Karpas-422 (cell line): ENCODE measurements at places on chromosomes 12 and 14.

- no peak for DNase-seq
Measured at GRCh38 chr12:50732591-50732990, 31.3 kb upstream of the ATF1 start.

DNA sequence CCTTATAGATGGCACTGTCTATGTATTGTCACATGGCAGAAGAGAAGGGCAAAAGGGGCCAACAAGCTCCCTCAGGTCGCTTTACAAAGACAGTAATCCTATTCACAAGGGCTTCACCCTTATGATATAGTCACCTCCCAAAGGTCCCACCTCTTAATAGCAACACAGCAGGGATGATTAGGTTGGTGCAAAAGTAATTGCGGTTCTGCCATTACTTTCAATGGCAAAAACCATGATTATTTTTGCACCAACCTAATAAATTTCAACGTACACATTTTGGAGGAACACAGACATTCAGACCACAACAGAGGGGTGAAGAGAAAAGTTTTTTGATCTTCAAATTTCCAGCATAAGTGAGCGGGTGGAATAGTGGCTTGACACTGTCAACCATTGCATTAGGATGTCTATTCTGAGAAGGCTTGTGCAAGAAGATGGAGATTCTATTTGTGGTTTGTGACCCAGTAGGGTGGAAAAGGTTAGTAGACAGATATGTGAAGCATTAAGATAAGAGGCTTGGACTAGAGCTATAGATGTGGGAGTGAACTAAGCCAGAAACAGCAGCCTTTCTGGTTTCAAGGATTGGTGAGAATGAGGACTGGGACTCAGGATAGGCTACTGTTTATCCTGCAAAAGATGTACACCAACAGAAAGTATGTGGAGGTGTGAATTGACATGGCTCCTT lies 75.5 kb upstream of the CPSF6 start:
- no peak for DNase-seq

- no peak for DNase-seq
Measured at GRCh38 chr14:55434805-55435174, 5.6 kb downstream of the TBPL2 start.

DNA sequence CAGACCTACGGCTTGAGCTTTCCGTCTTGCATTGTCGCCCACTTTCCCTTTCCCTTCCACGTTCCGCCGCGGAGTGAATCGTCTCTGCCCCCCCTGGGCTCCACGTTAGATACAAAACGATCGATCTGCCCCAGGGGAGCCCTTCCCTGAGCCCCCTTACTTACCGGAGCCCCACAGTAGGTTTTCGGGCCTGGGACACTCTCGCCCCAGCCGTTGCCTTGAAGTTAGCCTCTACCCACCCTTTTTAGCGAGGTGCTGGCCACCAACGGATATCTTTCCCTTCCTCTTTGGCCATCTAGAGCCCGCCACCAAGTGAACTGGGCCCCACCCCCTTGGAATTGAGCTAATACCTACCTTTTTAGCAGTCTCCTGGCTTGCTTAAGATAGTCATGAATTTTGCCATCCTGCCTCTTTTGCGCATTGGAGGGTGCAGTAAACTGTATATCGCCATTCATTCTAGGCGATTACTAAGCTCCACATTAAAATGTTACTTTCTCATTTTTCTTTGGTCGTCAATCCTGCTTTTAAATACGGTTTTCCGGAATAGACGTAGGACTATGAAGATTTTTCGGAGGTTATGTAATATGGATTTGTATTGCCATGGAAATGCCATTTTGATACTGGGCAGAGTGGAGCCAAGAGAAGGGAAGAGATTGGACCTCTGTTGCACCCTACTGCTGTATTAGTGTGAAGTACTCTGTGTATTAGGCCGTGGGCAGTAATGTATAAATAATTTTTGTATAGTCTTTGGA lies 764 bp downstream of the RBM25 start:
- peak; percentile 72 for DNase-seq

GRCh38 chr12:11881835-11882234 lies 188.9 kb upstream of the BCL2L14 start:
- DNase-seq = no peak

DNA sequence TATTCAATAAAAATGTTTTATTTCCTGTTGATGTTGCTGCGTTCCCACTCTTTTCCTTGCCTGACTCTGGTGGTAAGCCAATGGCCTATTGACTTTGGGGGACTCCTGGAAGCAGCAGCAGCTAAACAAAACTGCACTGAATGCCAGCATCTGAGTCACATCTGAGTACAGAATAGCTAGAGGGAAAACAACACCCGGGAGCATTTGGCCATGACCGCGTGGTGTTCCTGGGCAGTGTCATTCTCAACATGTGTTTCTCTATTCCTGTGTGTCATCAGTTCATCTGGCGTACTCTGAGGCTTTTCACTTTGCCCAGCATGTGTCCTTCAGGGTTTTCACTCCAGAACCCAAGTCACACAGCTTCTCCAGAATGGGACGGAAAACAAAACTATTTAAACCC lies 238.8 kb downstream of the PAWR start:
- DNase-seq = no peak

DNA sequence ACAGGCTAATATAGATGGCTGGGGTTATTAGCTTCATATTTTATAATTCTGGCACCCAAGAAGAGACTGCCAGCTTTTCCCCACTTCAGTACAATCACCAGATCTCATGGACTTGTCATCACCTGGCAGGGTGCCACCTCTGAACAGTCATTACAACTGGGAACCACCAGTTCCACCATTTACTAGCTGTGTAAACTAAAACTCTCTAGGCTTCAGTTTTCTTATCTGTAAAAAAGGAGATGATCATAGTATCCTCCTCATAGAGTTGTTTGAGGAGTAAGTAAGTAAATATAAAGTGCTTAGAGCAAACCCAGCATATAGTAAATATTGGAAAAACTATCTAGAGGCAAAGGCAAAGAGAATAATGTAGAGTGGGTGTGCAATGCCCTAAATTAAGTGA lies 19.3 kb downstream of the CPNE8 start:
- DNase-seq = no peak

DNA sequence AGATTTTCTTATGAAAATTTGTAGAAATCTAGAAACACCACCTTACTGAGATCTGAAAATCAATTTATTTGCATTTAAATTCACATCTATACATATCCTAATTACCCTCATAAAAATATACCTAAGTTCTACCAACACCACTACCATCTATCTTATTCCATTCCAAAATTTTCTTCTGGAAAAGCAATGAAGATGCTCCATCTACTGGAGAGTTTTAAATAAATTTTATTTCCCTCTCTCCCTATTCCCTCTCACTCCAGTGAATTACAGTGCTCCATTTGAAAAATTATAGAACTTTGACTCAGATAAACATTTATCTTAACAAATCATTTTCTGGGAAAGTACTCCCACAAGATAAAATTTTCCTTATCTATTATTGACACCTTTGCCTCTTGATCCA lies 2.3 kb upstream of the C14orf39 start:
- no peak for DNase-seq

DNA sequence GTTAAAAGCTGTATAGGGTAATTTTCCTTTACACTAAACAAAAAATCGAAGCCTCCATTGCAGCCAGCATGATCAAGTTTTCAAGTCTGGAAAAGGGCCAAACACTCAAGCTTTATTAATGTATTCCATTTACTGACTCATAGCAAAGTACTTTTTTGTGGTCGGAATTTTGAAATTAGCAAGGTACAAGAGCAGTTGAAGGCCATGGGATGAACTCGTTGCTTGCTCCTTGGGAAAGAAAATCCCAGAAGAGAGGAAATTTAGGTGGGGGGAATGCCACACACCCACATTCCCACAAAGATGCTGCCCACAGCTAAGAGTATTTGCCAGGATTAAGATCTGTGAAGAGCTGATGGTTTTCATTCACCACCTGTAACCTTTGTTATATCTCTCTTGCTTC lies 333.7 kb downstream of the EGLN3 start:
- no peak for DNase-seq

GRCh38 chr12:28032811-28033537 lies 60.4 kb upstream of the PTHLH start:
- no peak for DNase-seq

GRCh38 chr12:2794736-2795289 lies at the start of gene FKBP4:
Gene FKBP4 (plus strand): TSS chr12:2794970. CDS start chr12:2795140, 170 bp downstream.
- peak; percentile 96 for DNase-seq

DNA sequence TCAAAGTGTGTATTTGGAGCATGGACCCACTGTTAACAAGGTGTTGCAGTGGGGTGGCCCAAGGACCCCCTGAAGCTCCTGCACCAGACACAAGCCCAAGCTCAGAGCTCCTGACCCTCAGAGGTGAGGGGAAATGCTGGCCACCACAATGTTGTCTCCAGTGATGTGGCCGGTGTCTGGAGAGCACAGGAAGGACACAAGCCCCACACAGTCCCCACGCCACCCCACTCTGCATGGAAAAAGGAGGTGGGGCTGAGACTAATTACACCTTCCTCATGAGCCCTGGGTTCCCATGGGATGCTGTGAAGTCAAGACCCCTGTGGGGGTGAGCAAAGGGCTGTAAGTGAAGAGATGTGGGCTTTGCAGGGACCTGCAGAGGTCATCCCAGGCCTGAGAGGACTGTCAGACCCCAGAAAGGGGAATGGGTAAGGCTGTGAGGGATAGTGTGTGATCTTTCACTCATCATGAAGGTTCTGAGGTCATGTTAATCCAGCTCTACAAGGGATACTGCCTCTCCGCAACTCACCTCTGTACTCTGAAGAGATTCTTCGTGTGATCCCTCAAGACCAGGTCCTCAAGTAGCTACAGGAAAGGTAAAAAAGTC lies 136.3 kb upstream of the DHRS4 start:
- DNase-seq = no peak

- no peak for DNase-seq
Measured at GRCh38 chr12:70994217-70994788, 73.8 kb upstream of the PTPRR start.

DNA sequence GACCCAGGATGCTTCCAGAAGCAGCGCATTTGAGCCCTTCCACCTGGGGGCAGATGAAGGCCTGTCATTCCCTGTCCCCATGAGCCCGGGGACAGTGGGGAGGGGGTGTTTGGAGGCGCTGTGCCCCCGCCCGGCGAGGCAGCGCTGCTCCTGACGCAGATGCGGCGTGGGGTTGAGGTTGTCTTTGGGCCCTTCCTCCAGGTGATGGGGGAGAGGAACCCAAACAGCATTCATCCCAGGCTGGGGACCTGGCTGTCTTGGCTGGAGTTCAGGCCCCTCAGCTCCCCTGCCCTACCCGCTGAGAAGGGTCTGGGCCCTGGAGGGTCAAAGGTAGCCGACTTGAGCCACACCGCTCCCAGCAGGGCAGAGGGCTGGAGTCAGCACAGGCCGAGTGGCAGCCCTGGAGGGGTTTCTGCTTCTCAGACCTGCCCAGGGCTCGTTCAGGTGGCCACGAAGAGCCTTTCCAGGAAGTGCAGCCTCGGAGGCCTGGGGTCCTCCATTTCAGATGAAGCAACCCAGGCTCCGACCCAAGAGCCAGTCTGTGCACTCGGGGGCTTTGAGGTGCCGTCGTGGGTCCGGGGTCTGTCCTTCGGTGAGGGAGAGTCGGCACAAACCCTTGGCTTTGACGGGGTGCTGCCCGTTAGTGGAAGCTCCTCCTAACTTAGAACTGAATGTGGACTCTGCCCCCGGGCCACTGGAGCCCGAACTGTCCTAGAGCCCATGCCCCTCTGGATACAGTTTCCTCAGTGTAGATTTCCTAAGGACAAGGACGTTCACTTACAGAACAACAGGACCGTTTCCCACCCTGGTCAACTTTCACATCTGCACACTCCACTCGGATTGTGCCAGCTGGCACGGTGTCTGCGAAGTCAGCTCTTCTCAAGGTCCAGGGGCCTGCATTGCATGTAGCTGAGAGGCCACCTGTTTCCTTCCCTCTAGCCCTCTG lies 16.1 kb downstream of the ACADS start:
- no peak for DNase-seq

DNA sequence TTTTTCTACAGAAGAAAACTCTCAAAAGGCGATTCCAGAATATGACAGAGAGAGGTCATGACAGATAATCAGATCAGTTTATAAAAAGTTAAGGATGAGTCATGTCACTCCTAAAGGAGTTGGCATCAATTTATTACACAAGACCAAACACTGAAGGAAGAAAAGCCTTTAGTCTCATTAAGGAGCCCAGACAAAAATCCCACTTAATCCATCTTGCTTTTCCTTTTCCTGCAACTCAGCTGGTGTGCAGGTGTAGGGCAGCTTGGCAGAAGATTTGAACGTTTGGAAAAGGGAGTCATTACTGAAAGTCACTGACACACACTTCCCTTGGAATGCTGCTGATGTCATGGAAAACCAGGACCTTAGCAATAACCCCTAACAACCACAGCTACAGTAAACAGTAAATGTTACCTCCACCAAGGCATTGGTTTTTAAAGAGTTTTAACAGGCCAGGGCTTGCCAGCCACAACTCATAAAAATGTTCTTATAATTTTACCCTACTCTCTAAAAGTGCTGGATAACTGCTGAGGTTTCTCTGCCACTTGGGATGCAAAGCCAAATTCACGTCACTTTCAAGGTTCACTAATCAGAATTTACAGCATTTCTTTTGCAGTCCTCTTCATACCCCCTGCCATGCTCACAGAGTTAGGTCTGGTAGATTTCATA lies 320.6 kb downstream of the RAD51B start:
- DNase-seq = no peak

DNA sequence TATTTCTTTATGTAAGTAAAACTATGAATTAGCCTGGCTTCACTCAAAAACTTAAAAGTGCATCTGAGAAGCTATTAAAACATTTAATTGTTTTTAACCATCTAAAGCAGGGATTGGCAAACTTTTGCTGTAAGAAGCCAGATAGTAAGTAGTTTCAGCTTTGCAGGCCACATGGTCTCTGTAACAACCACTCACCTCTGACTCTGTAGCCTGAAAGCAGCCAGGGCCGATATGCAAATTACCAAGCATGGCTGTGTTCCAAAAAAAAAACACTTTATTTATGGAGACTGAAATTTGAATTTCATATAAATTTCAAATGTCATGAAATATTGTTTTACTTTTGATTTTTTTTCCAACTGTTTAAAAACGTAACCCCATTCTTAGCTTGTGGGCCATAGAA lies 95.3 kb downstream of the CIT start:
- DNase-seq = peak; percentile 88

DNA sequence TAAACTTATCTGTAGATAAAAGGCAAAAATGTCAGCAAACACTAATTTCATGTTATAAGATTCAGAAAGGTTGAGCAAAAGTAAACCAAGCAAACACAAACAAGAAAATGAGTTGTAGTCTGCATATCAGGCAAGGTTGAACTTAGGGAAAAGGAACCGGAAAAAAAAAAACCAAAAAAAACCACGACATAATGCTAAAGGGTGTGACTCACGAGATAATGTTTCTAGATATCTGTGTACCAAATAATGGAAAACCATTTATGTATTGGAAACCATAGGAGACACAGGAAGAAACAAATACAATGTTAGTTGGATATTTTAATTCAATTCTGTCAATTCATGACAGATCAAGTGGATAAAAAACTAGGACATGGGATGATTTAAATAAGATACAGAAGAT lies 60.5 kb downstream of the GPATCH2L start:
- no peak for DNase-seq

DNA sequence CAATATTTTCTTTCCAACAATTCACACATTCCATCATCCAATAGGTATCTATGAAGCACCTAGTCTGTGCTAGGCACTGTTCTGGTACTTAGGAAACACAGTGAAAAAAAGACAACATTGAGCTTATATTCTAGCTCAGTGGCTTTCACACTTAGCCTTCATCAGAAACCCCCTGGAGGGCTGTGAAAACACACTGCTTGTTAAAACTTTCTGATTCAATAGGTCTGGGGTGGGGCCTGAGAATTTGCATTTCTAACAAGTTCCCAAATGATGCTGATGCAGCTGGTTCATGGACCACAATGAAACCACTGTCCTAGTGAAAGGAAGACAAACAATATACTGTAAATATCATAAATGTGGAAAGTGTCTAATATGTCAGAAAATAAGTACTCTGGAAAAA lies 5.9 kb downstream of the VTI1B start:
- DNase-seq = peak; percentile 59

- DNase-seq = no peak
Measured at GRCh38 chr12:2413301-2413700, 360.5 kb downstream of the CACNA1C start.
